ENCODE measurements at places on chromosomes 1 and 21.

DNA sequence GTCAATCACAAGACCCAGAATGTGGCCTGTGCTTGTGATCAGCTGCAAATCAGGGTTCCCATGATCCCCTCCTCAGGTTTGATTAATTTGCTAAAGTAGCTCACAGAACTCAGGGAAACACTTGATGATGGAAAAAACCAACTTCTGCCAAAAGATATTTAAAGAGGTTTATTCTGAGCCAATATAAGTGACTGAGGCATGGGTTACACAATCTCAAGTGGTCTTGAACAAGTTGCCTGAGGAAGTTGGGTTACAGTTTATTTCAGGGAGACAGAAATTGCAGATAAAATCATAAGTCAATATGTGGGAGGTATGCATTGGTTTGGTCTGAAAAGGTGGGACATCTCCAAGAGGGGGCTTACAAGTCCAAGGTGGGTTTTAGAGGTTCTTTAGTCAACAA is 243.1 kb downstream of the S1PR1 start:
- no peak for DNase-seq

DNA sequence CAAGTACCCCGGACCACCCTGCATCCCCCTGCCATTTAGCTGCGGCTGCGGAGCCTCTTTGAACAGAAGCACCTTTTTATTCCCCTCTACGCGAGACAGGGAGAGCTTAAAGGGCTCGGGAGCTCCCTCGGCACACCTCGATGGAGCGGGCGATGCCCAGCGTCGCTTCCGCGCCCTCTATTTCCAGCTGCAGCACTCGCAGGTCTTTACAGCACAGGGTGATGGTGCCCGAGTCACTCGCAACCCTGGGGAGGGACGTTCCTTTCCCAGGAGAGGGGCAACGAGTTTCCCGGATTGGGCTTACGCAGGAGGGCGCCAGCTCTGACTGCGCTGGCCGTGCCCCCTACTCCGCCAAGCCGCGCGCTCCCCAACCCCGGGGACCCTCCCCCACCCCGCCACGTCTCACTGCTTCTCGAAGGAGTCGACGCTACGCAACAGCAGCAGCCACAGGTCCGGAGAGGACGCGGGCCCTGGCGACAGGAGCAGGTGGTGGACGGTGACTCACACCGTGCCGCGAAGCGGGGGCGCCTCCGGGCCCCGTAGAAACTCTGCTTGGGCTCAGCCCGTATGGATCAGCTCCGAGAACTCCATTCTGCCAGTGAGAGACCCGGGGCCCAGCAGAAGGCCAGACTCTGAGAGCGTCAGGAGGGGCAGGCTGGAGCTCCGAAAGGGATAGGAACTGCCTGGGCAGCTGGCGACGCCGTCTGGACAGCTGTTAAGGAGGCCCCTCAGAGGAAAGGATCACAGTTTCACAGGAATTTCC is 5.8 kb upstream of the FAM167B start:
- DNase-seq, result peak; percentile 85

DNA sequence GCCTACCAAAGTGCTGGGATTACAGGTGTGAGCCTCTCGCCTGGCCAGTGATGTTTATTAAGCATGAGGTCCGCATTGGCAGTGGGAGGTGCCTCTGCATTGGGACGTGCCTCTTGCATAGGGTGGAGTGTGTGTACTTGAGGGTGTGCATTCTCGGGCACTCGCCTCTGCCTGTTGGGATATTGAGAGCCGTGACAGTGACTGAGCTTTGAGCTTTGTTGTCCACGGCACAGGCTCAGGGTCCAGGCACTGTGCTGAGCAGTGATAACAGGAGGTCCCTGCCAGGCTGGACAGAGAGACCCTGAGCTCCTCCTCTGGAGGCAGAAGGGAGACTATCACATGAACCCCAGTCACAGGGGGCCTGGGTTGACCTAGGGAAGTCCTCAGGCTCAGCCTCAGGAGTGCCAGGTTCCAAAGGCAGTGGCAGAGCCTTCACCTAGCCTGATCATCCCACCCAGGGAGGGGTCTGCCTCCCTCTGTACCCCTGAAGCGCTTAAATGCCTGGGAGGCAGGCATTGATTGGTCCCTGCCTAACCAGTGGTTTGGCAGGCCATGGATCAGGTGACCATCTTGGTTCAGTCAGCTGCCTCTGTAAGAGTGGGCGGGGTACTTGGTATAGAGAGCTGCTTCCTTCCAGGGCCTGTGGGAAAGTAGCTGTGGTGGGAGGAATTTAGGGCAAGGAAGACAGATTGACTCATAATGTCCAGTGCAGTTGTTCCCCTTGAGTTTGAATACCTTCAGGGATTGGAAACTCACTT is 213.8 kb upstream of the TMEM51 start:
- DNase-seq, result no peak

- DNase-seq, result no peak
Measured at GRCh38 chr1:224267925-224268324, 62.0 kb downstream of the NVL start.

- DNase-seq, result no peak
Measured at GRCh38 chr1:40857737-40858136, 4.4 kb downstream of the CITED4 start.

DNA sequence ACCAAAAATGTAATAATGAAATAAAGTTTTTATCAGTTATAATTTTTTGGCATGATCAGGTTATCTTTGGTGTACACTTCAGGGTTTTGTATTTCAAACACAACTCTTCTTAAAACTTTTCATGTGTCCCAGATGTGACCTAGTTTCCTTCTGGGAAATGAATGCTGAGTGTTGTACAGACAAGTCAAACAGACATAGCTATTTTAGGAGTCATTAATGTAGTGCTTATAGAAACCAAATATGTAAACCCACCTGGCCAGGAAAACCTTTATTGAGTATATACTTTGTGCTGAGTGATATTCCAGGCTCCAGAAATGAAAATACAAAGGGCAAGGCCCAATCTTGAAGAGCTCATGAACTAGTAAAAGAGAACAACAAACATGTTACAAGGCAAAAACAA is 25.9 kb upstream of the HOOK1 start:
- DNase-seq, result no peak

- DNase-seq, result peak; percentile 74
Measured at GRCh38 chr1:42943166-42943565, 15.5 kb downstream of the SLC2A1 start.

DNA sequence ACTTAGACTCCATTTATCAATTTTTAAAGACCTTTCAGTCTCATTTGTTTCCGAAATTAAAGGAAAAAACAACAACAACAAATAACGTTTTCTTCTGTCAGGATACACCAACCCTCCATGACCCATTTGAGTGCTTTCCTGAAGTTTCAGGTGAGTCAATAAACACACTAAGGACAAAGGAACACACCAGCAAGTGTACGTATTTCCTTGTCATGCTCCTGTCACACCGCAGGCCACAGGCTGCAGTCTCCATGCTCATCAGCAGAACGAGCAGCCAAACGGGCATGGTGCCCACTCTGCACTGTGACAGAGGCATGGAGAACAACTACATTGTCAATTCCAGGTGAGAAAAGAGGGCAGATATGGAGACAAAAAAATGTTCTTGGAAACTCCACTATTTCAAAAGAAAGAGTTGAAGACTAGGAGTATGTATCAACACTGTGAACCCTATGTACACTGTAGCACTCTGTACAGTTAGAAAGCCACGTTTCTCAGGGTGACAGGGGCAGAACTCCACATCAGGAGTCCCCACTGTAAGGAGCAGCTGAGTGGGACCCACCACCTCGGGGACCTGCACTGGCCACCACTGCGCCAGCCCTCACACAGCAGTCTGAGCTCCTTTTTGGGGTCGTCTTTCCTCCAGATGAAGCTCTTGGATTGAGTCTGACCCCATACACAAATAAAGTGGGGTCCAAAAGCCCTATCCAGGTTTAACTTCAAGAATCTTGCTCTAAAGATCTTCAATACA is 2.6 kb downstream of the PTTG1IP start:
- no peak for DNase-seq

DNA sequence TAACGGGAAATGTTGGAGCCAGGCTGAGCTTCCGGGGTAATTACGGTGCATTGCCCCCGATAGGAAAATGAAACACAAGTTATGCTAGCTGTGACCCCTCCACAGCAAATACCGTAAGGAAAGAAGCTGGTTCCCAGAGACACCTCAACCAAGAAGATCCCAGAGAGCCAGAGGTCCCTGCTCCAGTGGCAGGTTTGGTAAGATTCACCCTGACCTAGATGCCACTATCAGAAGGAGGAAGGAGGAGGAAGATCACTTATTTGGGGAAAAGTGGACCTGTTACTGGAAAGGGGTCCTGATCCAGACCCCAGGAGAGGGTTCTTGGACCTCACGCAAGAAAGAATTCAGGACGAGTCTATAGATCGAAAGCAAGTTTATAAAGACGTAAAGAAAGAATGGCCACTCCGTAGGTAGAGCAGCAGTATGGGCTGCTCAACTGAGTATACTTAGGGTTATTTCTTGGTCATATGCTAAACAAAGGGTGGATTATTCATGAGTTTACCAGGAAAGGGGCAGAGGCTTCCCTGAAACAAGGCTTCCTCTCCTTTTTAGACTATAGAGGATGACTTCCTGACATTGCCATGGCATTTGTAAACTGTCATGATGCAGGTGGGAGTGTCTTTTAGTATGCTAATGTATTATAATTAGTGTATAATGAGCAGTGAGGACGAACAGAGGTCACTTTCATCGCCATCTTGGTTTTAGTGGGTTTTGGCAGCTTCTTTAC is 7.5 kb upstream of the CAPN9 start:
- no peak for DNase-seq

DNA sequence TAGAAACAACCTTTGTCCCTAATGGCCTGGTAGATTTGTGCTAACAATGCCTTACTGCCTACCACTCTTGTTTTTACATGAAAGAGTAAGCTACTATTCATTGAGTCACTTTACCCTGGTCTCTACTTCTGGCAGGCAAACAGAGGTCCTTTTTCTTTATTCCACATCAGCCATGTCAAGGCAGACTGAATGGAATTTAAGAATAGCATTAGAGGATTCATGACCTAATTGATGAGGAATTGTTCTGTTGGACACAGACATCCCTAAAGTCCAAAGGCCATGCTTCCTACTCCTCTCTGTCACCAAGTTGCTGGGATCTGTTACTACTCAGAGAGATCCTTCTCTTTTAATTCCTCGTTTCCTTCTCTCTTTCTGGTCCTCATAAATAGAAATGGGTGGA is 229.1 kb upstream of the ZP4 start:
- no peak for DNase-seq

GRCh38 chr1:30650968-30651320 is 72.4 kb downstream of the MATN1 start:
- DNase-seq, result no peak

DNA sequence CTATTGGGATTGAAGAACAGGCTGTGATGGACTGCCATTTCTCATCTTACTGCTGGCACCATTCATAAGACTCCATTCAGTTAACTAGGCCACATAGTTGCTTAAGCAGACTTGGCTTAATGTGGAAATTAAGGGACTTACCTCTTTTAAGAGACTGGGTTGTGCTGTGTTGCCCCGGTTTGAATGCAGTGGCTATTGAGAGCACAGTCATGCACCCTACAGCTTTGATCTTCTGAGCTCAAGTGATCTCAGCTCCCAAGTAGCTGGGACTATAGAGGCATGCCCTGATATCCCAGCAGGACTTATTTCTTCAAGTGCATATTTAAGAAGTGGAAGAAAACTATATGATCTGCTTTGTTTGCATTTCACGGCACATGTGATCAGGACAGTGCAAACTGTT is 181.1 kb downstream of the RASAL2 start:
- no peak for DNase-seq

- no peak for DNase-seq
Measured at GRCh38 chr1:76294482-76295194, 220.1 kb downstream of the ST6GALNAC3 start.

- DNase-seq, result no peak
Measured at GRCh38 chr1:221865808-221866207, 123.9 kb upstream of the DUSP10 start.

DNA sequence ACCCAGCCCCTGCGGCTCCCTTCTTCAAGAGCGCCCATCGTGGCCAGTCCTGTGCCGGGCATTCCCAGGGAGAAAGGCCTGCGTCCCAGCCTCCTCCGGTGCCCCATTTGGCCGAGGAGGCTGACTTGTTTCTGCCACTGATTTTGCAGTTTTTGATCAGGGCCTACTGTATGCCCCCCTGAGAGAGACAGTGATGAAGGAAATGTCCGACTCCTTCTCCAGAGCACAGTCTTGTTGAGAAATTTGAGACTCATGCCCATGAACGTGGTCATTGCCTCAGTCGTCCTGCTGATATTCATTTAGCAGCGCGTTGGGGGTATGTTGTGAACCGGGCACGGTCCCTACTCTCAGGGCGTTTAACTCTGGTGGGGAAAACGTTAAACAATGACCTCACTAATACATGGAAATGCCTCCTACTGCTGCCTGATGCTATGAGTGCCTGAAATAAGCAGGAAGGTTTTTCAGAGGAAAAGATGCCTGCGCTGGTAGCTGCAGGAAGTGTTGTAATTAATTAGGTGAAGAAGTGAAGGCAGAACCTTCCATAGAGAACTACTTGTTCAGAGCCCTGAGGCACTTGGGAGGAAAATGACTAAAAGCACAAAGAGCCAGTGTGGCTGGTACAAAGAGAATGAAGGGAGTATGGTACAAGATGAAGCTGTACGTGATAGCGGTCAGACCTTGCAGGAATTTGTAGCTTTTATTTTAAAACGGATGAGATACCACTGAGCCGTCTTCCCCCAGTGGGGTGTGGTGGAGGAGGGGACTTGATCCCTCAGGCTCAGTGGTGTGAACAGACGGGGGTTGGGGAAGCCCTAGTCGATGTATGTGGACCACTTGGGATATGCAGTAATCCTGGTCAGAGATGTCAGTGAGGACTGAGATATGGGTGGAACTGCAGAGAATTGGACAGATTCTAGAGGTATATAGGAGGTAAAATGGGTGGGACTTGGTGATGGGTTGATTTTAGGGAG is 730 bp downstream of the ZCCHC17 start:
- no peak for DNase-seq

- DNase-seq, result peak; percentile 56
Measured at GRCh38 chr1:41536361-41536802, 51.9 kb upstream of the EDN2 start.

DNA sequence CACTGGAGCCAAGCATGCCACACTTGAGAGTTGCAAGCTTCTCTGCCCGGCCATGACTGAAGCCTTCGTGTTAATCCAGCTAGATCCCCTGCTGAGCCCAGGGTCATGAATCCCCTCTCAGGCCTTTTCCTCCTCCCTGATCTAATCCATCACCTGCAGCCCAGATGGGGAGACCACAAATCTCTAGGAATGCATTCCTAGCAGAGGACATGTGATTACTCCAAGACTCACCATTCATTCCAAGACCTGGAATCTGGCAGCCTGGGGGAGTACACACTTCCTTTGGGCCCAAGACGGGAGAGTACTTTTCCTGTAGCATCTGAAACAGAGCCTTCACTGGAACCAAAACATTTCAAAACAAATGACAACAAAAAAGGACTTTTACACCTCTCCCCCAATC is 269.3 kb upstream of the NFIA start:
- DNase-seq, result no peak

GRCh38 chr1:20115479-20115878 is 3.9 kb downstream of the PLA2G2D start:
- no peak for DNase-seq

GRCh38 chr1:197415221-197415620 is 147.2 kb downstream of the CRB1 start:
- DNase-seq, result no peak

DNA sequence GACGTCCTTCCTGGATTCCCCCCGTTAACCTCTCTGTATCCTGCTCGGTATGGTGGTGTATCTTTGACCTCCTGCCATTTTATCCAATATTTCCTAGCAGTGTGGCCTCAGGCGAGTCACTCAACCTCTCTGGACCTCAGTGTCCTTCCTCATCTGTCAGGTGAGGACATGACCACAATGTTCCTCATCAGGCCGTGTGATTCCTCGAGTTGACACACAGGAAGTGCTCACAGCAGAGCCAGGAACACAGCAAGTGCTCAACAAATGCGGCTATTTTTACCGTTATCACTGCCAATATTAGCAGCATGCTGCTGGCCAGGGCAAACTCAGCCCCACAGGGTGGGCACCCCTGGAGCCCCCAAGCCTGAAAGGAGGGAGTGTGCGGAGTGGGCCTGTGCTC is 450.2 kb downstream of the KIF26B start:
- DNase-seq, result no peak
